ENCODE measurements at places on chromosomes 5 and 9.

- no peak for DNase-seq
Observed at GRCh38 chr5:138793575-138793974, 40.4 kb downstream of the CTNNA1 start.

GRCh38 chr5:147648597-147648996 is 133.9 kb downstream of the JAKMIP2 start:
- DNase-seq: no peak

DNA sequence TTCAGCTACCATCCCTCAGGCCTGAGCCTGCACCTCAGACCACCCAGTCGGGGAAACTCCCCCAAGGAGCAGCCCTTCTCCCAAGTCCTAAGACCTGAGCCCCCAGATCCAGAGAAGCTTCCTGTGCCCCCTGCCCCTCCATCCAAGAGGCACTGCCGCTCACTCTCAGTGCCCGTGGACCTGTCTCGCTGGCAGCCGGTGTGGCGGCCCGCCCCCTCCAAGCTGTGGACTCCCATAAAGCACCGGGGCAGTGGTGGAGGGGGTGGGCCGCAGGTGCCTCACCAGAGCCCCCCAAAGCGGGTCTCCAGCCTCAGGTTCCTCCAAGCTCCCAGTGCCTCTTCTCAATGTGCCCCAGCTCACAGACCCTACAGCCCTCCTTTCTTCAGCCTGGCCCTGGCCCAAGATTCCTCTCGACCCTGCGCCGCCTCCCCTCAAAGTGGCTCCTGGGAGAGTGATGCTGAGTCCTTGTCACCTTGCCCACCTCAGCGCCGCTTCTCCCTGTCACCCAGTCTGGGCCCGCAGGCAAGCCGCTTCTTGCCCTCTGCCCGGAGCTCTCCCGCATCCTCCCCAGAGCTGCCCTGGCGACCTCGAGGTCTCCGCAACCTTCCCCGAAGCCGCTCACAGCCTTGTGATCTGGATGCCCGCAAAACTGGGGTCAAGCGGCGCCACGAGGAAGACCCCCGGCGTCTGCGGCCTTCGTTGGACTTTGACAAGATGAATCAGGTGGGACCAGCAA is 7.0 kb downstream of the FAM53C start:
- no peak for DNase-seq

DNA sequence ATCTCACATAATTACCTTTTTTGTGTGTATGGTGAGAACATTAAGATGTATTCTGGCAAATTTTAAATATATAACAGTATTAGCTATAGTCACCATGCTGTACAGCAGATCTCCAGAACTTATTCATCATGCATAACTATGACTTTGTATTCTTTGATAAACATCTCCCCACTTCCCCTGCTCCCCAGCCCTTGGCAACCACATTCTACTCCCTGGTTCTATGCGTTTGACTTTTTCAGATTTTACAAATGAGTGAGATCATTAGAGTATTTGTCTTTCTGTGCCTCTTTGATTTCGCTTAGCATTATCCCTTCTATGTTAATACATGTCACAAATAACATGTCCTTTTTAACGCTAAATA is 49.4 kb downstream of the SMC2 start:
- no peak for DNase-seq

DNA sequence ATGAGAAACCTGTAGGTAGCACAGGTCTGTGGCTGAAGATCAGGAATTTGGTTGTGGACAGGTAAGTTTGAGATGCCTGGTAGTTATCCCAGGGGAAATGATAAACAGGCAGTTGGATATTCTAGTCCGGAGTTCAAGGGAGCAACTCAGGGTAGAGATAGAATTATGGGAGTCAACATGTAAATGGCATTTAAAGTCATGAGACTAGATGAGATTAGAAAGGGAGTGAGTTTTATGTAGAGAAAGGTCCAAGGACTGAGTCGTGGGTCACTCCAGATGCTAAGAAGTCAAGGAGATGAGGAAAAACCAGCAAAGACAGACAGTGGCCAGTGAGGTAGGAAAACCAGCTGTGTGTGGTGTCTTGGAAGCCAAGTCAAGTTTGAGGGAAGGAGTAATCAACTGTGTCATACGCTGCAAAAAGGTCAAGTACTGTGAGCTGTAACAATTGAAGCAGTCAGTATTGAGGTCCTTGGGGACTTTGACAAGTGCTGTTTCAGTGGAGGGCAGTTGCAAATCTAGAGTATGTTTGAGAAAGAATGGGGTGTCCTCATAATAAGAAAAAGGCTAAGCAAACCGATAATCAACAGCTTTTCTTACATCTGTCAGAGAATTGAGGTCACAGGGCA is 18.2 kb downstream of the GNPDA1 start:
- no peak for DNase-seq

DNA sequence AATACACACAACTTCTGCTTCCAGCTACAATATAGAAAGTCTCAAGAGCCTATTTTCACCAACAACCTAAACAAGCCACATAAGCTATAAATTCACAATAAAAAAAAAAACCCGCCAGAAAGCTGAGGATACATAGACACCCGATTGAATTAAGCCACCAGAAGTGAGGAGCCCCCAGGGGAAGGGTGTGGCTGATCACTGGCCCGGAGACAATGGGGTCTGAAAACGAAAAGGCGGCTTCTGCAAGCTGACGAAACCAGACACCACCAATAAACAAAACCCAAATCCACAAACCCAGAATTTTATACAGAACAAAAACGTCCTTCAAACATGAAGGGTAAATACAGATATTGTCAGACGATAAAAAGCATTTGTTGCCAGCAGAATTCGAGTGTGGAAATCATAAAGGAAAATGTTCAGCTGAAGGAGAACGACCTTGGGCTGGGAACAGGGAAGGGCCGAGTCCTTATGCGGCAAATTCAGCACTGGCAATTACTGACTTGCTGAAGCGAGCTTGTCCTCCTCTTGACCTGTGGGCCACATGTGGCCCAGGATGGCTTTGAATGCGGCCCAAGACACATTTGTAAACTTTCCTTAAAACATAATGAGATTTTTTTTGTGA is 39.6 kb upstream of the CEP72 start:
- DNase-seq: no peak
